ENCODE measurements at places on chromosomes 1 and 21.

- DNase-seq: no peak
Observed at GRCh38 chr1:20281801-20282200, 8.9 kb upstream of the VWA5B1 start.

- no peak for DNase-seq
Observed at GRCh38 chr1:104476126-104476525, 726.4 kb downstream of the AMY1C start.

GRCh38 chr21:18157406-18157805 is 87.2 kb upstream of the CHODL start:
- no peak for DNase-seq

GRCh38 chr1:111499026-111499785 is 4.2 kb downstream of the ADORA3 start:
- DNase-seq: no peak

DNA sequence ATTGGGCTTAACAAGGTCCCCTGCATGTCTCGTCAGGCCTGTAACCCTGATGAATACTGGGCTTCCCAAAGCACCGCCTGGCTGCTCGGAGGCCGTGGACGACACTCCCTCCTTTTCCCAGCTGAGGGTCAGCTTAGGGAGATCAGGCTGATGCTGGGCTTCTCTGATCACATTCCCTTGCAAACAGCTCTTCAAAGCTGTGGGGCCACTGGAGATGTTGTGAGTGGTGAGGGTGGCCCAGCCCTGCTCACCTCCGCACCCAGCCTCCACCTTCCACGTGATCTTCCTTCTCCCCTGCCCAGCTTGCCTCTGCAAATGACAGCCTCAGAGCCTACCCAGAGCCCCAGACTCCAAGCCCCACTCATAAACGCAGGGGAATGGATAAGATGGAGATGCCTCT is 195.4 kb downstream of the GRIK3 start:
- DNase-seq: no peak

GRCh38 chr1:241627453-241628259 is 12.5 kb downstream of the CHML start:
- DNase-seq: no peak

DNA sequence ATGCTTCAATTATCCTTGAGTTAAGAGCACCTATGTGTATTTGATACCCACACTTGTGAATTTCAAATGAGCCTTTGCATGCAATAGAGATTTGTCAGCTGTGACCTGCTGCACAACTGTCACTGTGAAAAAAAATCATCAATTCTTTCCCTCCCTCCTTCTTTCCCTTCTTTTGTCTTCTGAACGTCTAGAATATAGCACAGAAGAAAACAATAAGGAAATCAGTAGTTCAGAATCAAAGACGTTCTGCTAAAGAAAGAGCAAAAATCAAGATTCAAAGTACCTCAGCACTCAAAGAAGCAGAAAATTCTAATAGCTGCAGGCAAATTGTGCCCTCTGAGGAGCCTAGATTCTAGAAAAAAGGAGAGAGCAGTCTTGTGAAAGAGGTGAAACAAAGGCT is 1.7 kb upstream of the FMN2 start:
- DNase-seq: no peak

GRCh38 chr1:87045761-87046304 is 131.4 kb downstream of the HS2ST1 start:
- no peak for DNase-seq

DNA sequence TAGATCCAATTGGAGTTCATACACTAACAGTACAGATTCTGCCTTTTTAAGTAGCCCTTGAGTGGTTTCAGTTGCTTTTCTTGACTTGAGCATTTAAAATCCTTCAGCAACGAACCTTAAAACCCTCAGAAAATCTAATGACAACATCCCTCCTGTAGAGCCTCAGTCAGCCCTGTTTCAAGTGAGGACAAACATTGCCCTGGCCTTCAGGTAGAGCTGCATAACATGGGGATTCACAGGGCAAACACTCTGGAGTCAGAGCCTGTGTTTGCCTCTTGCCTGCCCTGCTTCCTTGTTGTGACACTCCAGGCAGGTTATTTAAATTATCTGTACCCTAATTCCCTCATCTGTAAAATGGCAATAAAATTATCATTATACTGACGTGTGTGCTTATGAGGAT is 96.1 kb upstream of the KCNA3 start:
- DNase-seq: no peak

GRCh38 chr21:45989355-45990048 is 7.9 kb downstream of the COL6A1 start:
- DNase-seq: no peak

DNA sequence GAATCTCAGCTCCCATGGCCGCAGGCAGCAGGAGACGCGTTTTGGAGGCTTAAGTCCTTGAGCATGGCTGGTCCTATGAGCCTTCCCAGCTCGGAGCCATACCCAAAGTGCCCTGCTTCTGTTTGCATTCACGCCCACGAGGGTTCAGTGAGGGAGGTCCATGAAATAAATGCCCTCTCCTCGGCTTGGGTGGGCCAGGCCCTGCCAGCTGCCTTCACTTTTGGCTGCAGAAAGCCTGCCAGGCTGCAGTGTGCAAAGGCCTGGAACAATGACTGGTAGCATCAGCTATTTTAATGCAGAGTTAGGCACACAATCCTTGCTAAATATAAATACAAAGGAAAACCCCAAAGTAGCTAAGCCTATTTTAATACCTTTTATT is 49.4 kb downstream of the H3-3A start:
- no peak for DNase-seq

DNA sequence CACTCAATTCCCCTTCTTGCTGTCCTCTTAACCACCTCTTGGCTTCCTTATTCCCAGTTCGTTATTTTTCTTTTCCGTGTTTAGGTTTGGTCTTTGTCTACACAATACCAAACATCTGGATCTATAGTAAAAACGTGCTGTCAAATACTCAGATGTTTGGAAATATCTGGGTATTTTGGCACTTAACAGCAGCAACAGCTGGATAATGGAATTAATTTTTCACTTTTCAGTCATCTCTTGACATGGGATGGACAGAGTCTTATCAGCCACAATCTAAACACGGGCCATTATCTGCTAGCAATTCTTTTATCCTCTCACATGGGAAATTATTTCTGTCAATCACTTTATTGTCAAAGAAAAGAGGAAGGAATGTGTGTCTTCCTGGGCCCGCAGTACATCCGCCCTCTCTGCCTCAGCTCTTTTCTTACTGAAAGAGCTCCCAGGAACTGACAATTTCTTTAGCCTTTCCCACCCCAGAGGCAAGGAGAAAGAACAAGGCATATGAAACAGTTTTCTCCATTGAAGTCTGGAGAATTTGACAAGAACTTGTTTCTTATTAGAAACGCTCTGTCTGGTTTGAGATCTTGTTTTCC is 13.4 kb downstream of the NHLH2 start:
- DNase-seq: no peak

GRCh38 chr1:222046684-222047263 is 304.9 kb upstream of the DUSP10 start:
- DNase-seq: no peak

GRCh38 chr1:223429313-223429731 is 36.1 kb downstream of the CCDC185 start:
- DNase-seq: no peak

DNA sequence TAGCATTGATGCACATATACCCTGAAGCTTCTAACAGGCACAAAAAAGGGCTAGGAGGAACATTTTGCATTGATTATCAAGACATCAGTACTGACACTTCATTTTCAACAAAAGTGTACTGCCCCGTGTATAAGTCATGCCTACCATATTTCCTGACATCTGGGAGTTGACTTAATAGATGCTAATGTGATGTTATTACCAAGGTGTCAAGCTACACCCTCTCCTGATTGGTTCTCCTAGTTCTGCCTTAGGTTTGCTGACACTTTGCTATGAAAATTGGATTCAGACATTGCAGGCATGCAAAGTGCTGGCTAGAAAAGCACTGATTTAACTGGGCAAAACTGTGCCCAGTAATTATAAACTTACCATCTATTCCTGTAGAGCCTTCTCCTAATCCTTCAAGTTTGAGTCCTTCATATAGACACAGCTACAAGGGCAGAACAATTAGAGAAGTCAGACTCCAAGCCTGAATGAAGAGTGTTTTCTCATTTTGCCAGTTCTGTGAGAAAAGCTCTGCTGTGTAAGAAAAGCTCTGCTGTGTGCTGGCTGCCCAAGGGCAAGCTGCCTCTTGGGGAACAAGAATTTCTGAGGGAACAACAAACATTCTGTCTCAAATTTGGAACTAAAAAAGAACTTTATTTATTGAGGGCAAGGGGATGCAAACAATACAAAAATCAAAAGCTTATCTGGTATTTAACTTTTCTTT is 11.2 kb downstream of the S100A10 start:
- DNase-seq: no peak
